ENCODE measurements at places on chromosomes 4 and X.

GRCh38 chr4:169612871-169613859, 782 bp upstream of the NEK1 start:
- DNase-seq, result peak; percentile 55

DNA sequence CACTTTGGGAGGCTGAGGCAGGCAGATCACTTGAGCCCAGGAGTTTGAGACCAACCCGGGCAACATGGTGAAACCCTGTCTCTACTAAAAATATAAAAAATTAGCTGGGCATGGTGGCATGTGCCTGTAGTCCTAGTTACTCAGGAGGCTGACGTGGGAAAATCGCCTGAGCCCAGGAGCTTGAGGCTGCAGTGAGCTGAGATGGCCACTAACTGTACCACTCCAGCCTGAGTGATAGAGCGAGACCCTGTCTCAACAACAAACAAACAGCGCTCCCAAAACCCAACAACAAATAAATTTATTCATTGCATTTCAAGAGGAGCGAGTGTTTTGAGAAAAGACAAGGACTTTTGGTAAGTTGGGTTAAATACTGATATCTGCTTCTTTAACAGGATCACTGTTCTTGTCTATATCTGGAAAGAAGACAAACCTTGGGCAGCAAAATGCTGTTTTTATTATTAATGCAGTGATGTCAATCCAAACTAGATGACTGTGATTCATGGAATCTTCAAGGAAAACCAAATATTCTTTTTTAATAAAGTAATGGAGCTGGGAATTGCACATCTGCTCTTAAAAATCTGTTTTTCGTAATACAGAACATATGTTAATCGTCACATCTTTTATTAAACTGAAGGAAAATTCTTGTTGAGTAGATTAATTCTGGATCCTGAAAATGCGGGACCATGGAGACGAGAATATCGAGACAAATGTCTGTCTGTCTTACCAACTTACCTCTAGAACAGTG, 90.8 kb upstream of the LIMCH1 start:
- no peak for DNase-seq

- DNase-seq, result no peak
Measured at GRCh38 chrX:15926622-15927021, 72.0 kb upstream of the AP1S2 start.

GRCh38 chr4:173707658-173708419, 177.8 kb upstream of the HAND2 start:
- no peak for DNase-seq

DNA sequence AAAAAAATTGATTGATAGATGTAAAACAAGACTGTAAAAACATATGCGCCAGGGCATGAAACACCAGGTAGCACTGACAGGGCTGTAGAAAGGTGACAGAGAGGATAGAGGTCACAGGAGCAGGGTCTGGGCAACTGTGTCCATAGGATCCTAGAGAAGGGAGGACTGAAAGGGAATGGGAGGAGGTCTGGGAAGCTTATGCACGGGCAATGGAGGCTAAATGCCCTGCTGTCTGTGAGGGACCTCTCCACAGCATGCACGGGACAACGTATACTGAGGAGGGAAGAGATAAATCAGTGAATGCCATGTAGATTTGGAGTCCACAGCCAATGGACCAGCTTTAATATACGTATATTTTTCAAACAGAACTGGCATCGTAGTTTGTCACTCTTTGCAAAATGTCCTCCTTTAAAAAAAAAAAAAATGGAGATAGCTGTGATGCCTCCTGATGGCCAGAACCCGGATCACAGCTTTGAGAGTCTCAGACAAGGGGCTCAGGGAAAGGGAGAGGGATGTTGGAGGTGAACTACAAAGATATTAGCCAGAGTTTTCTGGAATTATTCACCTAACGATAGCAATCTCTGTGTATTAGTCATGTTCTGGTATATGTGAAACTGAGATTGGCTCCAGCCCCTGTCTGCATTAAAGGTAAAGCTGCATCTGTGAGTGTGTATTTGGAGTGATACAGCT, 16.0 kb downstream of the RAB40A start:
- DNase-seq, result no peak

DNA sequence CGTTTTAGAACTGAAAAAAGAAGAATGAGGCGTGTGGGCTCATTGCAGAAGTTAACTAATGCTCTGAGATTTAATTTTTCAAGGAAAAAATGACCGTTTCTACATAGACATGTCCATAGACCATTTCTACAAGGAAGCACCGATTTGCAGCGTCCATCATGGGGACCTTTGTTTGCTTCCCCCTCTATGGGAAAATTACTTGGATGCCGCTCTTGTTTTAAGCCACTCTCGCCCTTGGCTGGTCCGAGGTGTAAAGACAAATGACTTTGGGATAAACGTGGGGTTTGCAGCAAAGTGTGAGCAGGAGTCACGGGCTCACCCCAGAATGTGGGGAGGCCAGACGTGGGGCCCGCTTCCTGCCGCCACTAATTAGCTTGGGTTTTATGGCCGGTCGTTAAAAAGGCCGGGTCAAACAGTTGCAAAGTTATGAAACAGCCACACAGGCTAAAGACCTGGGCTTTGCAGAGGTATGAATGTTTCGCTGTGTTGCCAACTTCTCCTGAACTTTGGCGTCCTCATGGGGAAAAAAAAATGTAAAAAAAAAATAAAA, 235.9 kb downstream of the SHOX start:
- DNase-seq, result no peak

GRCh38 chr4:166903408-166903807, 330.9 kb downstream of the SPOCK3 start:
- no peak for DNase-seq

GRCh38 chr4:101025755-101026154, 321.6 kb downstream of the PPP3CA start:
- DNase-seq, result no peak

GRCh38 chr4:99379571-99379970, 27.0 kb upstream of the ADH1C start:
- DNase-seq, result no peak

DNA sequence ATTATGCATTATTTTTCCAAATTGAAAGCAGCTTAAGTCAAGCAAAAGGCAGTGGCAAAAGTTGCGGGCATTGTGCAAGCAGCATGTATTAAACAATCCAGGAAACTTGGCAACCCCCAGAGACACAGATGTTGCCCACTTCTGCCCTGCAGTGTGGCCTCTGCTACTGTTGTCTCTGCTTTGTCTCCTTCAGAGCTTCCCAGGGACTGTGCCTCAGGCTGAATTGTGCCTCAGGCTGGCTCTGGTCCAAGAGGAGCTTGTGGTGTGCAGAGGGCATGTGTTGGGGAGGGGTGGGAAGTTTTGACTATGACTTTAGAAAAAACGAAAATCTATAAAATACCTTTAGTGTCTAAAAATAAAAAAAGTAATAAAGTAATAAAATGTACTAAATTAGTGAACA, 201.4 kb downstream of the CCSER1 start:
- DNase-seq, result no peak

DNA sequence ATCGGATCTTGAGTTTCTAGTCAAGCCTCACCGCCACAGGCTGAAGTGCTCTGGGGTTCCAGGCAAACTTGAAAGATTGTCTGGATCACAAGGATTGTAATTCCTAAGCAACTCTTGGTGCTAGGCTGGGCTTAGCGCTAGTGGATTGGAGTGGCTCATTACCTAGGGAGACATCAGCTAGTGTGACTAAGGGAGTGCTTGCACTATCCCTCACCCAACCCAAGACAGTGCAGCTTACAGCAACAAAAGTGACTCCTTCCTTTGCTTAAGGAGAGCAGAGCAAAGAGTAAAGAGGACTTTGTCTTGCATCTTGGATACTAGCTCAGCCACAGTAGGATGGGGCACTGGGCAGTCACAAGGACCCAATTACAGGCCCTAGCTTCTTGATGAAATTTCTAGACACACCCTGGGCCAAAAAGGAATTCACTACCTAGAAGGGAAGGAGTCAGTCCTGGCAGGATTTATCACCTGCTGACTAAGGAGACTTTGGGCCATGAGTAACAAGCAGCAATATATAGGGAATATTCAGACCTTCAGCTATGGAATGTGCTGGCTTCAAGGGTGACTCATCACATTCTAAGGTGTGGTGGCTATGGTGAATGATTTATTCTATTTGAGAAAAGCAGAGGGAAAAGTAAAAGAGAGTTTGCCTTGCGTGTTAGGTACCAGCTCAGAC, 1212.4 kb downstream of the PCDH18 start:
- DNase-seq, result no peak

GRCh38 chr4:2370597-2371320, 47.7 kb downstream of the ZFYVE28 start:
- no peak for DNase-seq

DNA sequence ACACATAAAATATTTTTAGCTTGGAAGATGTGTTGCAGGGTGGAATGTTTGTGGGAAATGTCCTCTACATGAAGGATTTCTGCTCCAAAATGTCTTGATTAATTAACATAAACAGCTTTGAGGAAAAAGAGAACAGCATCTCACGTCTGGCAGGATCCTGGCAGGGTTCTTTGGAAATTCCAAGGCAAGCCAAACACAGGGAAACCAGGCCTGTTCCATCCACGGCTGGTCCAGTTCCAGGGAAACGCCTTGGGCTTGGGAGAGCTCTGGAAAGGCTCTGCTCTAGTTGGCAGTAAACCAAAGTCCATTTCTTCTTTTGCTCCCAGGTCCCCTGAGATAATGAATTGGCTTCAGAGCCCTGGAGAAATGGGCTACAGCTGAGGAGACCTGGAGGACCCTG, 42.4 kb upstream of the GAB1 start:
- no peak for DNase-seq

DNA sequence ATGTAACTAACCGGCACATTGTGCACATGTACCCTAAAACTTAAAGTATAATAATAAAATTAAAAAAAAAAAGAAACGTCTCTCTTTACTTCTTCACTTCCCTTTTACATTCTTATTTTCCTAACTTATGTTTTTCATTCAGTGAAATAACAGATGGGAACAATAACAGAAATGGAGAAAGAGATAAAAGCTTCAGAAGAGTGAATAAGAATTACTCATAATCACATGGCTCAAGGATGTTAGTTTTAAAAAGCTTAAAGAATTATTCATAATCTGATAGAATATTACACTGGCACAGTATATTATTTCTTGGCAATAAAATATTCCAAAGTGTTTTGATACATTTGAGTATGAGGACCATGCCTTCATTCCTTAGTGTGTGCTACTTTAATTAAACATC, 175.6 kb downstream of the COL25A1 start:
- no peak for DNase-seq

DNA sequence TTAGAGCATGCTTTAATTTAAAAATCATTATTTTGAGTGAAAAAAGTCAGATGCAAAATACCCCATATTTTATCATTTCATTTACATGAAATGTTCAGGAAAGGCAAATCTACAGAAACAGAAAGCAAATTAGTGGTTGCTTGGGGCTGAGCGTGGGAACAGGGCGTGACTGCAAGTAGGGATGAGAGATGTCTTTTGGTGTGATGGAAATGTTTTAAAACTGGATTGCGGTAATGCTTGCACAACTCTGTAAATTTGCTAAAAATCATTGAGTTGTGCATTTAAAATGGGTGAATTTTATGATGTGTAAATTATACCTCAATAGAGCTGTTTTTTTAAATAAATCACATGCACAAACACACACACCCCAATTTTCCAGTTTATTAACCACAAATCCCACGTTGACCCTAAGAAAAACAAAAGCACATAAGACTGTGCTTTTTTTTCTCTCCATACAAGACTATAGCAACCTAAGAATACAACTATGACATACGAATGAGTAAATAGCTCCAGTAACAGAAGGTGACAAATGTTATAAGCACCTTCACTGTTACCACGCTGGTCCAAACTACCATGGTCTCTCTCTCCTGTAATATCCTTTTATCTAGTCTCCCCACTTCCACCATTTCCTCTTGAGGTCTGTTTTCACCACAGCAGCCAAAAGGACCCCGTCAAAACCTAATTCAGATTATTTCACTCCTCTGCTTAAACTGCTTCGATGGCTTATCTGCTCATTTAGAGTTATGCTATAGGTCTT, 37.2 kb downstream of the FRMD7 start:
- no peak for DNase-seq

- DNase-seq, result no peak
Measured at GRCh38 chr4:7171191-7171900, 21.0 kb upstream of the SORCS2 start.
